ENCODE measurements at places on chromosomes 7 and 10.

DNA sequence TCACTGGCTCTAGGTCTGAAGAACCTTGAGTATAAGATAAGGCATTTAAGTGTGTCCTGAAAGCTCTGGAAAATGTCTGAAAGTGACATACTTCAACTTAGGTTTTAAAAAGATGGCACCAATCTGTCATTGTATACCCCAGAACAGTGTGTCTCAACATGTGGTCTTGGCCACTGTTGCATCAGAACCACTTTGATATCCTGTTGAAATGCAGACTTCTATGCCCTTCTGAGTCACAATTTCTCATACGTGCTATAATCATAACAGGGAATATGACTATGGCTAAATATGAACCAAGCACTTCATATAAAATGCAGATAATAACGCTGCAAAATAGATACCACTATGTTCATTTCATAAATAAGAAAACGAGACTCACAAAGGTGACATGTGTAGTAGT, 38.0 kb upstream of the GPAM start:
- no peak overlapping the region for H3K4me3 ChIP-seq
- H3K27me3 ChIP-seq = no peaks in the 10 kb centered on the region
- no peak for DNase-seq
- no peak overlapping the region for H3K27ac ChIP-seq
- no peaks in the 10 kb centered on the region for H3K36me3 ChIP-seq

DNA sequence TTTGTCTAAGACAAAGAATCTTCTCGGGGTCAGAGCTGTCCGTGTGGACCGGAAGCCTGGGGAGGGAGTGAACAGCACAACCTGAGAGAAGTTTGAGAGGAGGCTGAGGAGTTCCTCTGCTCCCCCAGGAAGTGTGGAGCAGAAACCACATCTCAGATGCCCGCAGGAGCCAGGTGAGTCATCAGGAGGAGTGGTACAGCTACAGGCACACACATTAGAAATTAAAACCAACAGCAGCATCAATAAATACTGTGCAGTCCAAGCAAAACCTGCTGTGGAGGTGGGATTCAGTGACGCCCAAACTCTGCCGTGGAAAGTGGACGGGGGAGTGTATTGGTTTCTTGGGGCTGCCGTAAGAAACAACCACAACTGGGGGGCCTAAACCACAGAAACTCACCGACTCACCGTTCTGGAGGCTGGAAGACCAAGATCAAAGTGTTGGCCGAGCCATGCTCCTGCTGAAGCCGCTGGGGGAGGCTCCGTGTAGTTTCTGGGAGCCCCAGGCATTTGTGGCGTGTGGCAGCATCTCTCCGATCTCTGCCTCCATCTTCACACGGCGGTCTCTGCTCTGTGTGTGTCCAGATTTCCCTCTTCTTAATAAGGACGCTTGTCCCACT, 31.2 kb upstream of the GARS1 start:
- no peaks in the 10 kb centered on the region for H3K4me1 ChIP-seq
- no peak for DNase-seq
- H3K36me3 ChIP-seq = no peaks in the 10 kb centered on the region
- H3K27me3 ChIP-seq = no peaks in the 10 kb centered on the region
- H3K4me3 ChIP-seq = no peak overlapping the region

DNA sequence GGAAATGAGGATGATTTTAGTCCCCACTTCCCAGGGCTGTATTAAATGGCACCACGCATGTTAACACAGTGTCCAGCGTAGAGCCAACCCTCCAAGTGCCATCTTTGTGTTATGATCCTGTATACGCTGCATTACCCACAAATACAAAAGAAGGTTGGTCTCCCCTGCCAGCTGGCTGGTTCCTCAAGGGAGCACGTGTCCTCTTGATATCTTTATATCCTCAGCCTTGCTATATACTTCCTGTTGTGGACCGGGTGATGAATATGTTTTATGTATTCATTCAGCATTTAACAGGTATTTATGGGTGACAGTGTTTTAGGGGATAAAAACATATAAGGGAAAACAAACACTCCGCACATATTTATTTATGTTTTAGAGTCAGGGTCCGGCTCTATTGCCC, 23.2 kb upstream of the PRRT4 start:
- no peak overlapping the region for H3K4me3 ChIP-seq
- no peaks in the 10 kb centered on the region for H3K27me3 ChIP-seq
- H3K36me3 ChIP-seq = no peaks in the 10 kb centered on the region
- no peaks in the 10 kb centered on the region for H3K4me1 ChIP-seq
- no peak overlapping the region for H3K27ac ChIP-seq

DNA sequence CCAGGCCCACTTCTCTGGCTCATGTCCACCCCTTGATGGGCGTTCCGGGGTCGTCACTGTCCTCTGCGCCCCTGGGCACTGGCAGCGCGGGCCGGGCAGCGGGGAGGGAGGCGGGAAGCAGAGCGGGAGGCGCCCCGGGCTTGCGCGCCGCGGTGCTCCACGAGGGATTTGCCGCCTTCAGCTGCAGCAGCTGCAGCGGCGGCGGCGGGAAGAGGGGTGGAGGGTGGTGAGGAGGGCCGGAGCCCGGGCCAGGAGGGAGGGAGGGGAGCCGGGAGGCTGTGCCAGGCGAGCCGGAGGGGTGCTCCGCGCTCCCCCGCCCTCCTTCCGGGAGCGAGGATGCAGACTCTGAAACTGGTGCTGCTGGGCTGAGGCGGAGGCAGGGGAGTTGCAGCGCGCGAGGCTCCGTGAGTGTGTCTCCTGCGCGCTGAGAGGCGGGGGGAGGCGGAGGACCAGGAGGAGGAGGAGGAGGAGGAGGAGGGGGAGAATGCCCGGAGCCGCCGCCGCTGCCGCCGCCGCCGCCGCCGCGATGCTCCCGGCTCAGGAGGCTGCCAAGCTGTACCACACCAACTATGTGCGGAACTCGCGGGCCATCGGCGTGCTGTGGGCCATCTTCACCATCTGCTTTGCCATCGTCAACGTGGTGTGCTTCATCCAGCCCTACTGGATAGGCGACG, at the start of gene LHFPL3:
TSS of gene LHFPL3 (plus strand) at position 308 of the 674 bp plus-strand sequence.
- H3K27ac ChIP-seq = no peak within 1 kb of the TSS
- H3K4me3 ChIP-seq = no peak within 1 kb of the TSS
- H3K4me1 ChIP-seq = peaks cover 2% of the 10 kb centered on the region
- H3K36me3 ChIP-seq = no peaks in the 10 kb centered on the region
- H3K27me3 ChIP-seq = no peaks in the 10 kb centered on the region
- DNase-seq = no peak

- H3K36me3 ChIP-seq = no peaks in the 10 kb centered on the region
- H3K4me1 ChIP-seq = peaks cover 14% of the 10 kb centered on the region
These were observed 56.0 kb upstream of the CHST15 start for GRCh38 chr10:124149189-124150042.

DNA sequence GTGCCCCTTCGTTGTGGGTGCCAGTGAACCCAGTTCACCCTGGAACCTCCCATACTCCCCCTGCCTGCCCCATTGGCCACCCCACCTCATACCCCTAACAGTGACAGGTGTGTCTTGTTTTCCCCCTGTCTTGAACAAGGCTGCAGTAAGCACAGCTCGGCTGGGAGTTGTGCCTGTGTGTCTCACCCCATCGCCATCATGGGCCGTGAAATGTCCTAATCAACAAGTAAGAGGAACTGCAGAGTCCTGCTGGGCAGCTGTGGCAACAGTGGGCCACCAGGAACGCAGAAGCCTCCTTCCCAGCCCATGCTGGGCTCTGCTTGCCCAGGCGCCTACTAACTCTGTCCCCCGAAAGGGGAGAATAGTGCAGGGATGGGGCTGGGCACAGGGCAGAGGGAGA, 91.6 kb downstream of the C10orf105 start:
- DNase-seq = no peak
- no peaks in the 10 kb centered on the region for H3K4me1 ChIP-seq
- no peak overlapping the region for H3K4me3 ChIP-seq
- no peaks in the 10 kb centered on the region for H3K36me3 ChIP-seq
- H3K27ac ChIP-seq = no peak overlapping the region

- no peak for DNase-seq
- no peaks in the 10 kb centered on the region for H3K36me3 ChIP-seq
- H3K27me3 ChIP-seq = no peaks in the 10 kb centered on the region
- no peak overlapping the region for H3K27ac ChIP-seq
- H3K4me1 ChIP-seq = peaks cover 3% of the 10 kb centered on the region
These were observed 39.6 kb upstream of the HSPB1 start for GRCh38 chr7:76262683-76263402.

DNA sequence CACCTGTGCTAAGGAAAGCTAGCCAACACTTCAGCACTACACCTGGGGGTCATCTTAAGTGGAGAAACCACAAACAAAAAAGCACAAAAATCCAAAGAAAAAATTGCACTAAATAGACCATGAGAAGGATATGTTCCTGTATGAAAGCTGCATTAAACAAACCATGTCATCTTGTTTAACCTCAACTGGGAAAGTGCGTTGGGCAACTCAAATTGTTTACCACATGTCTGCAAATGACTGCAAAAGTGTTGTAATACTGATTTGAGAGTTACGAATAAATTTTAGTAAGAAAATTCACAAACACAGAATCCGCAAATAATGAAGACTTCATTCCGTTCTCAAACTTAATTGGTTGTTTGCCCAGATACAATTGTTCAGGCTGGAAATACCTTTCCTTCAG, 111.9 kb upstream of the EGFR start:
- H3K27me3 ChIP-seq = no peaks in the 10 kb centered on the region
- H3K4me3 ChIP-seq = no peak overlapping the region
- H3K4me1 ChIP-seq = no peaks in the 10 kb centered on the region
- H3K36me3 ChIP-seq = no peaks in the 10 kb centered on the region
- DNase-seq = no peak

GRCh38 chr7:12670000-12670729, 17.3 kb upstream of the ARL4A start:
- no peak for DNase-seq
- no peaks in the 10 kb centered on the region for H3K4me1 ChIP-seq
- H3K27me3 ChIP-seq = no peaks in the 10 kb centered on the region
- no peak overlapping the region for H3K4me3 ChIP-seq
- H3K36me3 ChIP-seq = no peaks in the 10 kb centered on the region

- H3K36me3 ChIP-seq = no peaks in the 10 kb centered on the region
- H3K27ac ChIP-seq = no peak overlapping the region
- no peak for DNase-seq
- peaks cover 4% of the 10 kb centered on the region for H3K4me1 ChIP-seq
- no peak overlapping the region for H3K4me3 ChIP-seq
These were observed 63.1 kb downstream of the PYROXD2 start for GRCh38 chr10:98351831-98352402.

DNA sequence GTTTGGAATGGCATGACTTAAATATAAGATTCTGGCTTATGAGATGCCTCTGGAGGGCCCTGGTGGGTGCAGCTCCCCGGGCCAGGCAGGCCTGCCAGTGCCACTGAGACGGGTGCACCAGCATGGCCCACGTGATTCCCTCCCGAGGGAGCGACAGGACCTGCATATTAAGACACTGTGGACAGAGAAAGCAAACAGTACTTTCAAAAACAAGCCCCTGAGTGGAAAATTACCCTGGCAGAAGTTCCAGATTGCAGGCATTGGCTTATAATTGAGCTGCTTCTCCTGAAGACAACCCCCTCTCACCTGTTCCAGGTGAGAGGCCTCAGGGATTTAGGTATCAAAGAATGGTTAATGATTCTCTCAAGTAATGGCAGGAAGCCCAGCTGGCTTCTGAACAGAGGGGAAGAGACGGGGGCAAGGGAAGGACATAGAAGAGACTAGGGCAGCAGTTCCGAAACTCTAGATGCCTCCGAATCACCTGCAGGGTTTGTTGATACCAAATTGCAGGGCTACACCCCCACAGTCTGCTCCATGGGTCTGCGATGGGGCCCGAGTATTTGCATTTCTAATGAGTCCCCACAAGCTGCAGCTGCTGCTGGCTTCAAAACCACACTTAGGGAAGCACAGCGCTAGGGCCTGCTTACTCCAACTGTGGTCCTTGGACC, 66.0 kb upstream of the DOCK1 start:
- H3K4me3 ChIP-seq = no peak overlapping the region
- no peaks in the 10 kb centered on the region for H3K27me3 ChIP-seq
- H3K36me3 ChIP-seq = no peaks in the 10 kb centered on the region

GRCh38 chr10:132329565-132330485, 2.2 kb upstream of the LRRC27 start:
- no peaks in the 10 kb centered on the region for H3K36me3 ChIP-seq
- no peak overlapping the region for H3K4me3 ChIP-seq
- no peaks in the 10 kb centered on the region for H3K27me3 ChIP-seq
- no peak overlapping the region for H3K27ac ChIP-seq

- H3K27ac ChIP-seq = no peak overlapping the region
- H3K4me1 ChIP-seq = peaks cover 6% of the 10 kb centered on the region
- H3K4me3 ChIP-seq = no peak overlapping the region
- peak; percentile 76 for DNase-seq
- no peaks in the 10 kb centered on the region for H3K36me3 ChIP-seq
These were observed 5.4 kb downstream of the WDR86 start for GRCh38 chr7:151404216-151405011.

GRCh38 chr10:97180986-97181385, 4.8 kb downstream of the SLIT1 start:
- H3K4me1 ChIP-seq = peaks cover 1% of the 10 kb centered on the region
- H3K4me3 ChIP-seq = no peak overlapping the region
- DNase-seq = no peak
- no peak overlapping the region for H3K27ac ChIP-seq
- H3K27me3 ChIP-seq = peaks cover 4% of the 10 kb centered on the region

GRCh38 chr7:132865366-132866143, 216.3 kb downstream of the CHCHD3 start:
- H3K36me3 ChIP-seq = no peaks in the 10 kb centered on the region
- no peak overlapping the region for H3K4me3 ChIP-seq
- no peak overlapping the region for H3K27ac ChIP-seq
- peaks cover 4% of the 10 kb centered on the region for H3K4me1 ChIP-seq
- H3K27me3 ChIP-seq = no peaks in the 10 kb centered on the region

DNA sequence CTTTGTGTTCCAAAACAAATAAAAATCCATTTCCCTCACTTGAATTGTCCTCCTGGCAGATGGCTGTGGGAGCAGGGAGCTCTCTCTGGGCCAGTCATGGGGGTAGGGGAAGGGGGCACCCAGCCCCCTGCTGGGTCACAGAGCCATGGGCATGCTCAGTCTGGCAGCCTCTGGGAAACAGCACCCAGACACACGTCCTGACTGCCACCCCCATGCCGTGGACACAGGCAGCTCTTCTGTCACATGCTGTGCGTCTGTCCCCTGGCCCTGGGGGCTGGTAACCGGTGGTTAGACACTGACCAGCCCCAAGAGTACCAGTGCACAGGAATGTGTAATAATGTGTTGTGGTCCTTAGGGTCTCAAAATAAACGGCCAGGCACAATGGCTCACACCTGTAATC, 47.0 kb downstream of the RASGEF1A start:
- H3K4me1 ChIP-seq = no peaks in the 10 kb centered on the region
- H3K27ac ChIP-seq = no peak overlapping the region
- DNase-seq = no peak
- H3K36me3 ChIP-seq = no peaks in the 10 kb centered on the region
- H3K27me3 ChIP-seq = no peaks in the 10 kb centered on the region
- H3K4me3 ChIP-seq = no peak overlapping the region
